ENCODE measurements at places on chromosomes 7 and 10. TPM values are rescaled to one million over a fixed set of nuclear protein-coding genes. Genes with fewer than 3 reads are reported as not detected.

The MEOX2 gene
- total RNA-seq: not detected

The FAM180A gene
- 6.8 TPM for total RNA-seq

The HOXA10 gene
- total RNA-seq: 26.7 TPM

The SVOPL gene
- not detected for total RNA-seq

GRCh38 chr10:35758076-35758475, 116.0 kb upstream of the FZD8 start:
- no peak for DNase-seq

DNA sequence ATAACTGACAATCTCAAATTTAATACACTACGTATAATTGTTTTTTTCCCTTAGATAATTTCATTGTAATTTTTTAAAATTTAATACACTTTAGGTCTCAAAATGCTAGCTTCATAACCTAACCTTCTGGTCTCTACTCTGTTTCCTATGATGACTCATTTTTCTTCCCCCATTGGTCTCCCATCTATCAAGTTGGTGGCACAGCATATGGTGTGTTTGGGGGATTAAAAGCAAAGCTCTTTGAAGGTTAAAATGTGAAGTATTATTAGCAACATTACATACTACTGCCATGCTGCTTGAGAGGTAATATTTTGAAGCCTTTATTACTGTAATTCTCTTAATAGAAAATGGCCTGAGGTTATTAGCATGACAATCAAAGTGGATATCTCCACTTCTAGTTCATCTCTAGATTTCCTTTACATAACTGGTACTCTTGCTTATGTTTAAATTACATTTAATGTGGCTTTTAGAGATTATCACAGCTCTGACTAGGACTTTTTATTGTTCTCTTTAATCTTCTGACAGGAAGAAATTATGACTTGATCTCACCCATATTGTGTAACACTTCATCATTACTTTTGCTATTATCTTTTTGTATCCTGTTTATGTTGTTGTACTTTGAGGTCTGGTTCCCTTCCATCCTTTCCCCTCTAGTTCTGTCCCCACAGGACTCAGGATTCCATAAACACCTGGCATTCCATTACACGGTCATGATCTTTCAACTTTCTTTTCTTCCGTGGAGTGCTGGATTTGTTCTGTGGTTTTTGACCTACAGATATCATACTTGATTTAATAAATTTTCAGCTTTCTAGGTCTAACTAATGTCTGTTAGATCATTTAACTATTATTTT, 185.1 kb downstream of the SEMA3D start:
- no peak for DNase-seq

GRCh38 chr7:29432721-29433120, 130.9 kb upstream of the PRR15 start:
- DNase-seq: no peak

DNA sequence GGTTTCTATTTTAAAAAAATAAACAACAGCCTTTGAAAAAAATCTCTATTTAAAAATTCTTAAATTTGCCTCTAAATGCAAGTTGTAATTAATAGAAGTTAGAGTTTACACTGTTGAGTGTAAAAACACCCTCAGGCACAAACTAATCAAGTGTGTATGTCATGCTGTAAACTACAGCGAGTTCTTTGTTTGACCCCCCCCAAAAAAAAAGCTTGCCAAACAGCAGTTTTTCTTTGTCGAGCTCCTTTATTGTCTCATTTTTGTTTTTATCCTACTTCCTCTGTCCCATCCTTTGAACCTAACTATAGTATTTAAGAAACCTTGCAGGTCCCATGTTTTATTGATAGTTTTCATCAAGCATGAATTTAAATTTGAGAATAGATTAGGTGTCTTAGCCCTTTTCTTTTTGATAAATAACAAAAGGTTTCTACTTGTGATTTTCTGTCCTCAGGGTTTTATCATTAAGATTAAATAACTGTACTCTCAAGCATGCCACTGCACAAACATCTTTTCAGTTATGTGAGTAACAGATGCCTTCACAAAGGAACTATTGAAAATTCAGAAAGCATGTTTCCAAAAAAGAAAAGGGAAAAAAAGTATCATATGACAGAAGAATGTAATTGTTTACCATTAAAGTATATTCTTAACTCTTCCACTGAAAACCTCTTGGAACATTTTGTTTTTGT, 176.0 kb downstream of the ARID5B start:
- DNase-seq: no peak

DNA sequence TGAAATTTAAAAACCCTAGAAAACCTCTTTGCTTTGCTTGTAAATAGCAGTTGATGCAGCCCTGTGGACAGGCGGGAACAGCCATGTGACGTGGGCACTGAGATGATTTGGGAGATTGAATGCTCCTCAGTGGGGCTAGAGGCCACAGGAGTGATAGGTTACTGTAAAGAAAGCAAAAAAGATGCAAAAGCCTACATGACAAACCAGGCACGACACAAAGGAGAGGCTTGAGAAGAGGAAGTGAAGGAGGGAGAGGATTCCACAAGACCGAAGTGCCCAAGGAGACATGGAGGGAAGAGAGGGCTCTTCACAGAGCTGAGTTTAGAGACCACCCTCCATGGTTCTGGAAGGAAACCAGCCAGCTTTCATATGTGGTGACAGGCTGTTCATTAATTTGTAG, 25.7 kb downstream of the IKZF1 start:
- no peak for DNase-seq

- no peak for DNase-seq
Observed at GRCh38 chr7:135917721-135918120, 59.4 kb downstream of the MTPN start.

GRCh38 chr7:69412331-69413146, 185.7 kb upstream of the AUTS2 start:
- DNase-seq: no peak

GRCh38 chr10:129719415-129719739, 244.7 kb downstream of the EBF3 start:
- DNase-seq: no peak

DNA sequence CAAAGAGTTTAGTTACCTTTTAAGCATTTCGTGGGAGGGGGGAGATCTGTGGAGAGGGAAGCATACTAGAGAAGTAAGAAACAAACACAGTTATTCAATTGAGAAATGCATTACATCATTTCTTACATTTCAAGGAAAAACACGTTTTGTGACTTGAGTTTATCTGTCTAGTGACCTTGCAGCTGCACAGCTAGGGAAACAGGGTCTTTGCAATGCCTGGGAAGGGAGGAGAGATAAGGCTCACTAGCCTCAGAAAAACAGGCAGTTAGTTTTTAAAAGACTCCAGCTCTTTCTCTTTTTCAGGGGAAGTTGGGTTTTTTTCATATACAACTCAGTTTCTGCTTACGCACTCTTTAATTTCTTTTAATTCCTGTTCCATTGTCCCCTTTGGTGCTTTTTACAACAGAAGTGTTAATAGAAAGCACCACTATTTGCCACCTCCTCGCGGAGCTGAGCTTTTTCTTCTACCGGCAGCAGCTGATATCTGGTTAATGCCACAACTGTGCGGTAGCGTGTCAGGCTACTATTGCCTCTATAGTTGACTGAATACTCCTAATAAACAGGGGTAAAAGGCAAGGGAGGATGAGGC, 5.6 kb downstream of the CYP3A43 start:
- no peak for DNase-seq

DNA sequence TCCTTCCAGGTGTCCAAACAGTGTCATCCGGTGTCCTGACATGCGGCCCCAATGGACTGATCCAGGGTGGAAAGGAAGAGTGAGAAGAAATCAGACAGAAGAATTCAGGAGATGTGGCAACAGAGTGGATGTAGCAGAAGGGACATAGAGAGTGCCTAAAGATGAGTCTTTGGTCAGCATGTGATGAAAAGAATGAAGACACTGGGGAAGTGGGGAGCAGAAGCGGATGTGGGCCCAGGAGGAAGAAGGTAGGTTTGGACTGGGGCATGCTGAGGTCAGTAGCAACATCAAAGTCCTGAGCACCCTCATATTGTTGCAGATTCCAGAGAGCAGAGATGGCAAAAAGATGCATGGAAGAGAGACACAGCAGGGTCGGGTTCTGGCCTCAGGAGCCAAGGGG, 71.8 kb upstream of the STEAP1B start:
- DNase-seq: no peak

DNA sequence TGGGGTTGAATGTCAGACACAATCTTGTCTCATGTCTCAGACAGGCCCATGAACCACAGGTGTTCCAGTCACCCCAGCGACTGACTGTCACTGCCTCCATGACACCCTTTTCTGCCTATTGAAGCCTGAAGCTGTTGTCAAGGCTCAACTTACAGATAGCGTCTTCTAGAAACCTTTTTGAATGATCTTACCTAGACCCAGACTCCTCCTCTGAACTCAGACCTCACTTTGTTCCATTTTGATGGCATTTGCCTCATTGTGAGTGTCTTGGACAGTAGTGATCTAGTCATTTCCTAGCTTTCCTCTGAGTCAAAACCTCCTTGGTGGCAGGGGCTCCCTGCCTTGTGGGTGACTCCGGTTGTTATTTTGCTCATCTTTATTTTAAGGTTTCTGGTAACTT, 98.3 kb upstream of the AGK start:
- no peak for DNase-seq

- DNase-seq: no peak
Observed at GRCh38 chr10:111986079-111986478, 197.5 kb downstream of the GPAM start.

- DNase-seq: no peak
Observed at GRCh38 chr7:38178695-38179344, 775 bp downstream of the STARD3NL start.

- DNase-seq: peak; percentile 3
Observed at GRCh38 chr7:13290975-13291374, 603.5 kb downstream of the ARL4A start.

- DNase-seq: no peak
Observed at GRCh38 chr10:30502266-30503060, 68.5 kb downstream of the MAP3K8 start.
